ENCODE measurements at places on chromosomes 5 and 9.
A peak's percentile ranks its signal among the peaks of the same experiment; 100 is the strongest.

DNA sequence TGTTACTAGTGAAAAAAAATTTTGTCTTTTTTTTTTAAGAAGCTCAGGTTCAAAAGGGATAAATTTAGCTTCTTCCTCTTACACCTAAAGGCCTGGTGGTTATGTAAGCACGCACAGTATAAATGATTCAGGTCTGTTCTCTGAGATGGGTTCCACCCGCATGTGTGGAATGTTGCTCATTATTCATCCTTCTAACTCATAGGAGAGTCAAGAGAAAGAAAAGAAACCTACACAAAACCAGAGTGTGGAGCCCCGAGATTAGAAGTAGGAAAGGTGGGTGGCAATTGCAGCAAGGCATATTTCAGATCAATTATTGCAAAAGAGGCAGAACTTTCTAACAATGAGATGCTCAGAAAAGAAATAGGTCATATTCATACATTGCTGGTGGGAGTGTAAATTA is 13.5 kb downstream of the PLAC8L1 start:
- DNase-seq = no peak

GRCh38 chr5:133790898-133791297 is 177.5 kb downstream of the C5orf15 start:
- DNase-seq = no peak

GRCh38 chr5:59722874-59723273 is 170.7 kb downstream of the PDE4D start:
- no peak for DNase-seq

DNA sequence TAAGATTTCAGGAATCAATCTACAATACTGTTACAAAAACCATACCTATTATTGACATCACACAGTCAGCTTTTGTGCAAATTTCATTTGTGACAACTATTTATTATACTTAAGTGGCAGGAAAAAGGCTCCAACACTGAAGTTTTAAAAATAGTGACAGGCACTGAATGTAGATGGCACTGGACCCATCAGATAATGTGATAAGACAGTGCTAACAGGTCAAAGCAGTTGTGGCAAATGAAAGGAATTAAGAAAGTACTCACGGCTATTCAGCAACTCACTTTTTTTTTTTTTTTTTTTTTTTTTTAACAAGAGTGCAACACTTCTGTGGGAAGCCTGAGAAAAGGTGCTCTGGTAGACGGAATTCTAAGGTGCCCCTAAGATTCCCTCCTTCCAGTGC is 115.0 kb upstream of the MEF2C start:
- DNase-seq = no peak

DNA sequence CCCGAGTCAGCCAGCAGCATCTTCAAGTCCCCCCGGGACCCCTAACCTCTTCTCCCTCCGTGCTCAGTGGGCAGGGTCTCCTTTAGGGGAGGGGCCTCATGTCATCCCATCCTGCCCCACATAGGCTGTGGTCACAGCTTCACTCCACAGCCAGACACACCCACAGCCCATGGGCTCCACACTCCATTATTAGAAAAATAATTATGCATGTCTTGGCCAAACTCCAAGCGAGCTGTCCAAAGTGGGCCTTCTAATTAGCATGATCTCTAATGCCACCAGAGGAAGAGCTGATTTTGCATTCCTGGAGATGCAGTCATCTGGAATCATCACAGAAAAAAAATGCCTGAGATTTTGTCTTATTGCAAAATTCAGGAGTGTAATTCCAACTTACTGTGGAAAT is 418.2 kb downstream of the IRX2 start:
- no peak for DNase-seq

GRCh38 chr5:54742417-54742891 is 224.9 kb downstream of the SNX18 start:
- no peak for DNase-seq

DNA sequence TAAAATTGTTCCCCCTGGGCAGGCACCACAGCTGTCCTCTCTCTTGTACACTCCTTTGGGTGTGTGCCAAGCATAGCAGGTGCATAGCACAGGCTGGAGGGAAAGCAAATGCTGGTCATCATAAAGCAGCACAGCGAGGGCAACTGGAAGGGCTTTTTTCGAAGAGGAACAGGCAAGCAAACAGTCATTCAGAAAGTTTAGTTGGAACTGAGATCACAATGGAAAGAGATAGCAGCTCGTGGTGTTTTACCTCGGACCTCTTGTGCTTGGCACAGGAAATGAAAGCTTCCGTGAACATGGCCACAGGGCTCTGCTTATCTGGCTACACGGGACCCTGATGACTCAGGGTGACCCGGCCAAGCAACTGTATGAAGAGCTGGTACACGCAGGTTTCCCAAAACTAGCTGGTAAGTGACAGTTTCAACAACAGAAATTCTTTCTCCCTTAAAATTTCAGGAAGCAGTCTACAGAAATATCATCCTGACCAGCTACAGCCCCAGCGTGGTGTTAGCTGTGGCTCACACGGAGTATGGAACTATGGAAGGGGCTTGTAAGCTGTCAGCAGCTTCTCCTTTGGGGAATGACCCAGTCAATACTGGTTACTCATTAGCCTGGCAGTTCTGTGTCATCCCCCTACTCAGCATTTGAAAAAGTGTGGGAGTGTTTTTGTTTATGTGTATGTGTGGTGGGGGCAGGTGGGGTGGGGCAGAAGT is 48.1 kb downstream of the POC5 start:
- DNase-seq = peak; percentile 83

GRCh38 chr9:115445655-115446054 is 327.7 kb upstream of the TNC start:
- no peak for DNase-seq

DNA sequence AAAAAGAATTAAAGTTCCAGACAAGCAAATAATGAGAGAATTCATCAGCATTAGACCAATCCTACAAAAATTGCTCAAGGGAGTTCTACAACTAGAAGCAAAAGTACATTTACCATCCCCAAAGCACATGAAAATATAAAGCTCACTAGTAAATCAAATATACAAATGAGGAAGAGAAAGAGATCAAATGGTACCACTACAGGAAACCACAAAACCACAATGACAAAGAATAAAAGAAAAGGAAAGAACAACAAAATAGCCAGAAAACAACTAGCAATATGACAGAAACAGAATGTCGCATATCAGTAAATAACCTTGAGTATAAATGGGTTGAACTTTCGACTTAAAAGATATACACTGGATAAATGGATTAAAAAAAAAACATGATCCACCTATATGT is 739.0 kb downstream of the DTWD2 start:
- no peak for DNase-seq

GRCh38 chr9:85971731-85972130 is 30.8 kb downstream of the NAA35 start:
- DNase-seq = no peak
